T-helper 9 cell (primary cell): ENCODE measurements at places on chromosomes 6 and 20.

GRCh38 chr20:17327185-17328148, 100.6 kb downstream of the PCSK2 start:
- DNase-seq: no peak

GRCh38 chr6:169950558-169950957, 199.1 kb downstream of the ERMARD start:
- DNase-seq: no peak

DNA sequence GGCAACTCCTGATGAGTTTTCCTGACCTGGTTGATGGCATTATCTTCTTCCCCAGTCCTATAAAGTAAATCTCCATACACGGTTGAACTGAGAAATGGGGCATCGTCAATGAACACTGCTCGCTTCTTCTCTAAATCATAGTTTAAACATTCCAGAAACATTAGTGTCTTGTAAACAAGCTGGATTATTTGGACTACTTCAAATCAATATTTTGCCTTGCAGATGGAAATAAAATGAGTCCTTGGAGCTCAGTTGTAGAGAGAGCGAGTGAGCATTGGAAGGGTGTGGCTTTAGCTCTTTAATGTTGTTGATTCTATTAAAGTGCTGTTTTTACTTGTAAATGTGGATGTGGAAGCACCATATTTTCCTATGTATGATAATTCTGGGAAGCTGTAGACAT, 18.4 kb downstream of the C6orf89 start:
- no peak for DNase-seq

DNA sequence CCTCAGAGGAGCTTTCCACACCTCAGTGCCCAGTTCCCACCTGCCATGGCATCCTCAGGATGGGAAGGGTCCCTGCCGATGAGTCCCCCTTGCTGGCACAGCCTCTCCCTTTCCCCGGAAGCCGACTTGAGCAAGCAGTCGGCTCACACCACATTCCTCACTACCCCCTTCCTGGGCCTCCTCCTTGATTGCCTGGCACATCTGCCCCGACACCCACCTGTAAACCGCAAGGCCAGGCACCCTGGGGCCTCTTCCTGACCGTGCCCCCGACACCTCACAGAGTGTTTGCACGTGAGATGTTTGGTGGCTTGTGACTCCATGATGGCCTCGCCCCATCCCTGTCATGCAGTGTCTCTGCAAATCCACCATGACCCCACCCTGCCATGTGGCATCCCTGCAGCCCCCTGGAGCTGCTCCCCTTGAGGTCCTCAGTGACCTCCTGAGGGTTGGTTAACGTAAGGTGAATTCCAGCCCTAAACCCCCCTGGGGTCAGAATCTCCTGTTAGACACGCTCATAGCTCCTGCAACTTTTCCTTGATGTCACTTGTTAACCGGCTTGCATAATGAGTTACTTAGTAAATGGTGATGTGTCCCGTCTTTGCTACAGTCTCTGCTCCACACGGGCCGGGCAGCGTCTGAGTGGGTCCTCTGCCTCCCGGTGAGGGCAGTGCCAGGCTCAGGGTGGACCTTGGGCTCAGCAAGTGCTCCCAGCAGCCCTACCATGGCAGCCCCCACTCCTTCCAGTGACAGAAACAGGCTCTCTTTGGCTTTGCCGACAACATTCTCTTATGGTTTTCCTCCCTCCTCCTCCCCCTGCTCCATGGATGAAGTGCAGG, 115.9 kb upstream of the FRMD1 start:
- DNase-seq: no peak

DNA sequence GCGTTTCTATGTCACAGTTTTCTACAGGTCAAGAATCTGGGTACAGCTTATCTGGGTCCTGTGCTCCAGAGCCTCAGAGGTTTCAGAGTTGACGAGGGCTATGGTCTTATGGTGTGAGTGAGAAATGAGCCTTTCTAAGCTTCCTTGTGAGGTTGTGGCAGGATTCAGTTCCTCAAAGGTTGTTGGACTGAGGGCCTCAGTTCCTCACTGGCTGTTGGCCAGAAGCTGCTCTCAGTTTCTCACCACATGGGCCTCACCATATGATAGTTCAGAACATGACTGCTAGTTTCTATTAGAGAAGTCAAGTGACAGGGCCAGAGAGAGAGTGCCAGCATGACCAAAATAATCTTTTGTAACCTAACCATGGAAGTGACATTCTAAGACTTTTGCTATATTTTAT, 96.1 kb downstream of the NUS1 start:
- DNase-seq: no peak

GRCh38 chr20:57787151-57787989, 77.6 kb upstream of the PMEPA1 start:
- no peak for DNase-seq

DNA sequence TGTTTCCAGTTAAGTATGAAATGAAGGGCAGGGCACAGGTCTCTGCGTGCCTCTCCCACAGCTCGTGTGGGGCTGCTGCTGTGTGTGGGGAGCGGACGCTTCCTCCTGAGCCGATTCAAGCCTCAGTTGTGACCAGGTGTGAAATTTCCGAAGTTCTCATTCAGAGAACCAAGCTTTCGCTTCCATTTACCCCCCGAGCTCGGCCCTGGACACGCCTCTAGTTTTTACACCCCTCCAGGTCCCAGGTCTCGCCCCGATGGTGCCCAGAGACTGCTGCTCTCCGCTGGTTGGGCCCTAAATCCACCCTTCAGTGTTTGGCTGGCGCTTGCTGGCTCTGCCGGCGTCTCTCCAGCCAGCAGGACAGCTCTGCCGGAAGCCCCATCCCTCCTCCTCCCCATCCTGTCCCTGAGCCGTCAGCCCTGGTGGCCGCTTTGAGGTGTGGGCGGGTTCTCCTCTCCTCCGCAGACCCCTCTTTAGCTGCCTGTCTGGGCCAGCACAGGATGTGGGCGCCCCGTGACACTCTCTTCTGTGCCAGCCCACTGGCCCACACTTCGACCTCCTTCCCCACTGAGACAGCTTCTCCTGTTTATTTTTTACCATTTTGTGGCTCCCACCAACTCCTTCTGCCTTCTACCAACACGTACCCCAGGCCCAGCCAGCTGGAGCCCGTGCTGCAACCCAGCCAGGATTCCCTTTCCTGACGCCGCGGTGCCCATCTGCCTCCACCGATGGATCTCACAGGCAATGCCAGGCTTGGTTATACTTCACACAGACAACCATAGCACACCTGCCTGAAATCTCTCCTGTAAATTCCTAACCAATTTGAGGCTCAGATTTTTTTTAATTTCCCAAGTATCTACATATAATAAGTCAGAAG, 142.8 kb downstream of the DLL1 start:
- DNase-seq: peak; percentile 9

DNA sequence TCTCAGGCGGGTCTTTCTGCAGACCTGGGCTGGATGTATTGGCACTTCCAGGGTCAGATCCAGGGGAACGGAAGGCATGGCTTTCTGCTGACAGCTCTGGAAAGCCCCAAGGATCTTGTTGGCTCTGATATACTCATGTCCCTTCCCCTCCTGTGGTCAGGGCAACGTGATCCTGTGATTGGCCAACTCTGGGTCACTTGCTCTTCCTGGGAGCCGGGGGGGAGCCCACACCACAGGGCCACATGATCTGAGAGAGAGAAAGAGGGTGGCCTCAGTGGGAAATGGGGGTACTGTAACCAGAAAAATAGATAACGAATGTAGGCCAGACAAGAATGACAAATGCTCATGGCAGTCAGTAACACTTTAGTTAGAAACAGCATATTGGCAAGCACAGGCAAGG, 223.0 kb downstream of the NFATC2 start:
- no peak for DNase-seq

DNA sequence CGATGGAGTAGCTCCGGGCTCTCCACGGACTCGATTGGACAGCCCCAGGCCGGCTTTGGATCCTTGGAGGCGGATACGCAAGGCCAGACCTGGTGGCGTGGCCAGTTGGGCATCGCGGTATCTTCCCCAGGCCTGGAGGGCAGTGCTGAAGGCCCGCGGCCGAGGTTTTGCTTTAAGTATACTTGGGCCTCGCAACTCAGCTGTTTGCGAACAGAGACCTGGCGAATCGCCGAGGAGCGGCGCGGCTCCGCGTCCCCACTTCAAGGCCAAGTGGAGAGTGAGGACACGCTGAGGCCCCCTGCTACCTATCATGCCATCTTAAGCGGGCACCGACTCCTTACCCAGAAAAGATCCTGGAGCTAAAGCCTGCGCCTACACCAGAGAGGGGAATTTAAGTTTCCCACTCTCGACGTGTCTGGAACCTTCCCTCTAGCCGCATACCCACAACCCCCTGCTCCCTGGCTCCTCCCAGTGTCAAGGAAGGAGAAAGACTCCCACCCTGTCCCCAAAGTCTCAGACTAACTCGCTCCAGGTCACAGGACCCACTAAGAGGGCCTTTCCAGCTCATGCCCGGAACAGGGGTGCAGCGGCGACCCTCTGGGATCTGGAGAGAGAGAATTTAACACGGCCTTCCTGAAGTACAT, 4.1 kb downstream of the LINC00237 start:
- no peak for DNase-seq

DNA sequence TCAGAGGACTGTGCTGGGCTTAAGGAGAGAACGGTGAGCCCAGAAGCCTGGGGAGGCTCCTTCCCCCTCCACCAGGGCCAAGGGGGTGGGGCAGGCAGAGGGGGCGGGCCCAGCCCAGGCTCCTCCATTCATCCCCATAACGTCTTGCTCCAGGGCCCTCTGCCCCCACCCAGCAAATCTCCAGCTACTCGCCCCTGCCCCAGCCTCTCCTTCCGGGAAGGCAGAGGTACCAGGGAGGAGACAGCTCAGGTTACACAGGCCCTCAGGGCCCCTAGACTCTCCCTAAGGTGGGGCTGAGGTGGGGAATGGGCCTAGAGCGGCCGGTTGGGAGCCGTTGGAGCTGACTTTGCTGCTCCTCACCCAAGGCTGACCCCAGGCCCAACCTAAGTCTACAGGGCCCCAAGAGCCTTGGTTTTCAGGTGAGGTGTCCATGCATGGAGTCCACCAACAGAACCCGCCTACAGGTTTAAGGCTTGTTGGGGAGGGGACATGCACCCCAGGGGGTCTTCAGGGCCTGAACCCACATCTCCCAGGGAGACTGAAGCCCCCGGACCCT, 1.2 kb downstream of the LAMA5 start:
- DNase-seq: no peak

DNA sequence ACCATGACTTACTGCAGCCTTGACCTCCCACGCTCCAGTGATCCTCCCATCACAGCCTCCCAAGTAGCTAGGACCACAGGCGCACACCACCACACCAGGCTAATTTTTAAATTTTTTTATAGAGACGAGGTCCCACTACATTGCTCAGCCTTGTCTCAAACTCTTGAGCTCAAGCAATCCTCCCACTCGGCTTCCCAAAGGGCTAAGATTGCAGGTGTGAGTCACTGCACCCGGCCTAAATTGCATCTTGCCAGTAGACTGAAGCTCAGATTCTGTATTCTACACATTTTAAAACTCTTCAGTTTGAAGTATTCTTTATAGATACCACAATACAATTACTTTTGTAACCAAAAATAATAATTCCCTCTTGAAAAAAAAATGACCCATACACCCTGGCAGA, 11.4 kb downstream of the NUDT3 start:
- DNase-seq: no peak

GRCh38 chr20:32134026-32134425, 24.5 kb downstream of the TM9SF4 start:
- DNase-seq: no peak

- no peak for DNase-seq
These were observed 131.7 kb upstream of the MLIP start for GRCh38 chr6:53979468-53980067.

GRCh38 chr20:4925842-4926530, 75.3 kb downstream of the SLC23A2 start:
- no peak for DNase-seq

GRCh38 chr6:18545726-18546125, 158.6 kb downstream of the RNF144B start:
- DNase-seq: no peak

DNA sequence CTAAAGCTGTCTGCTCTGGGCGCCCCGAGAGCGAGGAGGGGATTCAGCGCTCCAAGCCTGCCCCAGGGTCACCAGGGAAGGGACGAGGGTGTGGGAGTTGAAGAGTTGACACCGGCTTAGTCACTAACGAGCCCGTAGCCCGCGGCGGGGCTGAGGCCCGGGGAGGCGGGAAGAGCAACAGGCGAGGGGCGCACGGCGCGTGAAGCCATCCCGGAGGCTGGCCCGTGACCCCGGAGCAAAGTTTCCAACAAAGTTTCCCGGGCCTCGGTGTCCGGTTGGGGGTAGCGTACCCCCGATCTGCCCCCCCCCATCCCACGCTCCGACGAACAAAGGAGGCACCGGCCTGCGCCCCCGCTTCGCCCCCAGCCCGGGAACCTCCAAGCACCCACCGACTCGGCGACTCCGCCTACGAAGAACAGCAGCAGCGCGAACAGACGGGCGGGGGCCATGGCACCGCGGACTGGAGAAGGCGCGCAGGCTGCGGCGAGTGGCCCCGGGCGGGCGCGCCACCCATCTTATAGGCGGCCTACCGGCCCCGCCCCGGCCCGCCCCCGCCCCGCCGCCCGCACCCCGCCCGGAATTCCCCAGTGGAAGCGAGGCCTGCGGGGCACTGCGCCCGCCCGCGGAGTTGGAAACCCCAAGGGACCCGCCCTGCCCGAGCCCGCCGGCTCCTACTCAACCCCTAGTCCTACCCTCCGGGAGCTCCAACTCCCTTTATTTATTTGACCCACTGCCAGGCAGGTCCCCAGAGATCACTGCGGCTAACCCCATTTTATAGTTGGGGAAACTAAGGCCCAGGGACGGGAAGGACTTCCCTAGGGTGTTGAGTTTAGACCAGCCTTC, at the start of gene SDC4:
Gene SDC4, minus strand, starts transcription at position 489 of the 843 bp plus-strand sequence. Its CDS starts 40 bp downstream, at position 449.
- DNase-seq: peak; percentile 61

DNA sequence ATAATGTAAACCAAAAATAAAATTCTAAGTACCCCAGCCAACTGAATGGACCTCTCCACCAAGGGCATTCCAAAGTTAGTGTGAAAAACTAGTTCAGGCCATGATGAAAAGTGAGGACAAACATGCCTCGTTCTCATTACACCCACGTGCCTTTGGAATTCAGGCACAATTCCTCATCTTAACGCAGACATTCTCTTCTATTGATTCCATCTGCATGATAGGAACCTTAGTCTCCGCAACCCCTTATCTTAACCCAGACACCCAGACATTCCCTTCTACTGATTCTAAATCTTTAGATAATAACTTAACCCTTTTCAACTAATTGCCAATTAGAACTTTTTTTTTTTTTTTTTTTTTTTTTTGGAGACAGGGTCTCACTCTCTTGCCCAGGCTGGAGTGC, 7.6 kb upstream of the SERPINB6 start:
- no peak for DNase-seq

DNA sequence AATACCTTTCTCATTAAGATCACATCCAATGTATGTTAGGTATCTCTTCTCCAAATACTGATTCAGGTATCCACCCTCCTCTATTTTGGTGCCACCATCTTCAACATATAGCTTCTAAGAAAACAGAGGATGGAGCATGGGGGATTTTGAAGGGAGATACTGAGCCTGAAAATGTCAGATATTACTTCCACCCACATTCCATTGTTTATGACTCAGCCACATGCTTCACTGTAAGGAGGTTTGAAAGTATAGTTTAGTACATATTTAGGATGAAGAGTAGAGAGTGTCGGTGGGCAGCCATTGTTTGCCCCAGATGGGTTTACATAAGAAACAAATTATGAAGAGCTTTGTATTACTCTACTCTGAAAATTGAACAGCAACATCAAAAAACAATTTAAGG, 286.7 kb downstream of the TFAP2B start:
- no peak for DNase-seq

- peak; percentile 45 for DNase-seq
These were observed 35.4 kb downstream of the CEP250 start for GRCh38 chr20:35490736-35491181.
